ENCODE measurements at places on chromosomes 7 and 10.
A peak's percentile ranks its signal among the peaks of the same experiment; 100 is the strongest.

- DNase-seq = no peak
Observed at GRCh38 chr7:120218712-120219111, 54.3 kb upstream of the KCND2 start.

DNA sequence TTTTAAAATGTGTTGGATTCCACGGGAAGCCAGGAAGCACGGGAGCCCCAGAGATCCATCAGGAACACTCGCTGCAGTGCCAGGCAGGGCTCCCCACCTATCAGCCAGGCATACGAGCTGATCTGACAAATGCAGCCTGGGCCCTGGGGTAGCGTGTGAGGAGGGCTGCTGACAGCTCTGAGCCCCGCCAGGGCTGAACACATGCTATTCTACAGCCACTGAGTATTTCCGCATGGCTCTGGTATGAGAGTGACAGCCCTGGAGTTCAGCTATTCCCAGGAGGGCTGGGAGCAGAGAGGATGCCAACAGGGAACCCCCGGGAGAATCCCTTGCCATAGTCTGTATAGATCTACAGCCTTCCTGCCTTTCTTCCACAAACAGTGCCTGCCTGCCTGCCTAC, 237.3 kb upstream of the ZMIZ1 start:
- DNase-seq = no peak

DNA sequence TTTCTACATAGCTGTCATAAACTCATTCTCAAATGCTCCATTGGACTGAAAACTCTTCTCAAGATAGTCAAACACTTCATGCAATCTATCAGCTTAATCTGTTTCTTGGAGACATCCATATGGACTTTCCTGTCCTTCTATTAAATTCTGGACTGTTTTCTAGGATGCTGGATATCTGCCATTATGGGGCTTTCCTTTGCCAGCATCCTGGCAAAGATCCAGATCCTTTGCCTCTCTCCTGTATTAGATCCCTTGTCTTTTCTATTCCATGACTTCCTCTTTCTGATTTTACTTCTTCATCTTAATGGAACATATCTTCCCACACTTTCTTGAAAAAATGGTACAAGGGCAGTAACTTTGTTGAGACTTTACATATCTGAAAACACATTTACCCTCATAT, 35.9 kb upstream of the SKAP2 start:
- DNase-seq = no peak

GRCh38 chr10:93821051-93821772, 63.5 kb downstream of the LGI1 start:
- no peak for DNase-seq

- DNase-seq = no peak
Observed at GRCh38 chr7:68823996-68824780, 774.1 kb upstream of the AUTS2 start.

DNA sequence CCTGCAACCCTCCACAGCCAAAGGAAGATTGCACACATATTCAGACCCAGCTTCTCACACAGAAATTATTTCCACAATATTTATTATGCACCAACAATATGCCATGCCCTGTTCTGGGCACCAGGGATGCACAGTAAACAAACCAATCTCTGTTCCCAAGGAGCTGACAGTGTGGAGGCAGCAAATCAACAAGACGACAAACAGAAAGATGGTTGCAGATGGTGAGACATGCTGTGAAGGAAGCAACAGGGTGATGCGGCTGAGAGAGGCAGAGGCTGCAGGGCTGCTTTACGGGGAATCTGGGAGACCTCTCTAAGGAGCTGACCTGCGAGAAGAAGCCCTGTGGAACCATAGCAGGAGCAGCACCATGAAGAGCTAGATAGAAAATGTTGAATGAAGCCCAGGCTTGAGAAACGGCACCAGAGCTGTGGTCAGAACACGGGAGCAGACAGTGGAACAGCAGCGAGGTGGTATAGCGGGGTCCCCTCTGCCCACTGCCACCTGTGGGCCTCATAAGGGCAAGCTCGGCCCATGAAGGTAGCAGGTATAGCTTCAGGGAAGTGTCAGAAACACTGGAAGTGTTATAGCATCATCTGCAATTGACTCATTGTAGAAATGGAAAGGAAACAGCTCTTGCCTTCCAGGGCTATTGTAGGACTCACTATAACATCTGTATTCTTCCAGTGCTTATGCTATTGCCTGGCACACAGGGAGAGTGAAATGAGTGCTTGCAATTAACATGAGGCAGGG, 17.4 kb downstream of the RBP3 start:
- DNase-seq = no peak

- no peak for DNase-seq
Observed at GRCh38 chr10:110797416-110797815, 74.3 kb upstream of the PDCD4 start.

GRCh38 chr10:79055892-79056291, 12.9 kb upstream of the ZMIZ1 start:
- no peak for DNase-seq

DNA sequence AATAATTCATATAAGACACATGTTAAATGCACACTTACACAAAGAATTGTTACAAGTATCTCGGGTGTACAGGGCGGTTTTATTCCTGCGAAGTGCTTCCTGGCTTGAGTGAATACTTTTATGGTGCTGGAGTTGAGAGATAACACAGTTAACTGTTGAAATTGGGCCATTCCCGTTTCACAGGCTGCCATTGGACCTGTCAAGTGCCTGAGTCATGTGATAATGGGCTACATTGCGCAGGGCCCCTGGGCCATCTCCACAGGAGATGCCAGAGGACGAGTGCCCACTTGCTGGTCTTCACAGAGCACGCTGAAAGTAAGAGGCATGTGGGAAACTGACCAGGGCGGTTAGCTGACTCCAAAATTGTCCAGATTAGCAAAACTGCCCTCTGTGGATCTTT, 4.8 kb downstream of the FBH1 start:
- no peak for DNase-seq

DNA sequence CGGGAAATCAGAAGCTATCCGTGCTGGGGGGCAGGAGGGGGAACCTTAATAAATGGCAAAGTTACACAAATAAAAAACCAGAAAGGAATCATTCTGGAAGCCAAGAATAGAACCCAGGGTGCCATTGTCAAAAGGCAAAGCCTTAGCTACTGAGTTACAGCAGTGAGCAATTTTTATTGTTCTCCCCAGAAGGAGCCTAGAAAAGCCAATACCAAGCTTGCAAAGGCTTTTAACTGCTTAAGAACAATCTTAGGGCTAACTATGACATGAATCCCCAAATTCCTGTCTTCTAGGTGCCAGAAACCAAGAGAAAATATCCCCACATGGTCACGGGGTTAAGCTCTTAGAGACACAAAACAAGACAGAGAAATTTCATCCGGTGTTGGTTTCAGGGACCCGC, 482.7 kb downstream of the CCSER2 start:
- DNase-seq = no peak

GRCh38 chr10:114753126-114753525, 68.5 kb upstream of the FHIP2A start:
- DNase-seq = no peak

DNA sequence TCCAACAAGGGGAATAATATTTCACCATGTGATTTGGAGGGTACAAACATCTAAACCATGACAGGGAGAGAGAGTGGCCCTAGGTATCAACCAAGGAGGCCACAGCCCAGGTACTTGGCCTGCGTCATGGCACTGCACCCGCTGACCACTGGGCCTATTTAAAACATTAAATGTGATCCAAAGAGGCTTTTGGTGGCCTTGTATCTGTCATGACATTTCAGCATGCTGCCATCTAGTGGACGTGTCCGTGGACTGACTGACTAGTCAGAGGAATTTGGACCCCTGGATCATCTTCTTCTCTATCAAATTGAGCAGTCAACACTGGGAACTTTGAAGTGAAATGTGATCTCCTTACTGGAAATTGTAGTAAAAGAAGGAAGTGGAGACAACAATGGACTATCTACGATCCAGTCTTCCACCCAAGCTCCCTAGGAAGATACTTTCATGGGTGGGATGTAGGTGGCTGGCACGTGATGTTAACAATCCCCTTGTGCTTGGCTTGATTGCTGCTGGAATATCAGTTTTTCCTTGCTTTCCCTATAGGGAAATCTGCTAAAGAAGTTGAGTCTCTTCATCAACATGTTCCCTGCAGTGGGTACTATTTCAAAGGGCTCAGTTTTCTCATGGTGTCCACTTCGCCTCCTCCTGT, 24.6 kb upstream of the ITGA8 start:
- peak; percentile 2 for DNase-seq

GRCh38 chr7:30761214-30762156, 9.6 kb downstream of the INMT start:
- DNase-seq = no peak

DNA sequence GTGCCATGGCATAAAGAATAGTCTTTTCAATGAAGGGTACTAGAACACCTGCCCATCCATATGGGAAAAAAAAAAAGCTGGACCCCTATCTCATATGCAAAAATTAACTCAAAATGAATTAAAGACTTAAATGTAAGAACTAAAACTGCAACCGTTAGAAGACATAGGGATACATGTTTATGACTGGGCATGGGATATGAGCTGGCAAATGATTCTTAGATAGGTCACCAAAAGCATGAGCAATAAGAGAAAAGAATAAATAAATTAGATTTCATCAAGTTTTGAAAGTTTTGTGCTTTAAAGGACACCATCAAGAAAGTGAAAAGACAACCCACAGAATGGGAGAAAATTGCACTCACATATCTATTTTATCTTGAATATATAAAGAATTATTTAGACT, 222.0 kb downstream of the ADK start:
- DNase-seq = no peak

DNA sequence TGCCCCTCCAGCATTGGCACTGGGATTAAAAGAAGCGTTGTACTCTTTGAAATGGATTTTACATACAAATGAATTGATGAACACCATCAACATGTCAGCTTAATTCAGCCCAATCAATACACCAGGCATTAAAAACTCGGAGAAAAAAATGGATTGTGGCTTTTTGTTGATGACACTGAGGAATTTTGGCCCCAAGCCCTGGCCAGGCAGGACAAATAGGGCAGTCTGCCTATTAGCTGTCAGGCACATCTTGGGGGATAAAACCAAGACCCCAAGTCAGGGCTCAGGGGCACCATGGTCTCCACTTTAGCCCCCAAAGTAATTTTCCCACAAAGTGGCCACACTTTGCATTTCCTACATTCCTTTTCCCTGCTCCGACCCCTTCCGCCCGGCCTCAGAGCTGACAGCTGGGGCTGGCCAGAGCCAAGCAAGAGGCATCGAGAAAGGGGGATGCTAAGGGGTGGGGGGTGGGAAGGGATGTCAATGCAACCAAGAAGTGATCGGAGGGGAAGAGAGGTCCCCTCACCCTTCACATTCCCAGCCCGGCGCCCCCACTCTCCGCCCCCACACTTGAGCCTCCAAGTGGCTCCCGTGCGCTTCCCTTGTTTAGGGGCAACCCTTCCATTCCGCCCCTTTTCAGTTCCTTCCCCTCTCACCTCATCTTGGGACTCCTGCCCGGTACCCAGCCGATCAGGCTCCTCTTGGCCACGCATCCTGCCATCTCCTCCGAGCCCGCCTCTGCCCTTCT, 711 bp downstream of the HIP1 start:
- DNase-seq = no peak

DNA sequence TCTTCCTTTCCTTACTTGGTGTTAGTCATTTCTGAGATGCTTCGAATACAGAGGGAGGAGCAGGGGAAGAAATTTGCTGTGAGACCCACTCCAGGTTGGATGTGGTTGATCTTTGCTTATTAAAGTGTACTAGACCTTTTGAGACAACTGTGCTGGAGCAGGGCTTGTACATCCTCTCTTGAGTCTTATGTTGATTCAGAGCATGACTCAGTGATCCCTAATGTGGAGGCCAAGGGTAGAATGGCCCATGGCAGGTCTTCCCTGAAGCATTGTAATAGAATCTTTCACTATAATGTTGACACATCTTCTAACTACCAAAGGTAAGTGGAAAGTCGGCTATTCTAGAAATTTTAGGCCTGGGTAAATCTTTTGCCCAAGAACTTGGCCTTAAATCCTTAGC, 17.0 kb upstream of the SFR1 start:
- no peak for DNase-seq

- no peak for DNase-seq
Observed at GRCh38 chr10:44385026-44385695, at the start of gene CXCL12. TSS of gene CXCL12 (minus strand) at chr10:44385097. CDS start at chr10:44385005, 92 bp downstream.

GRCh38 chr7:69388452-69389137, 209.7 kb upstream of the AUTS2 start:
- DNase-seq = no peak

DNA sequence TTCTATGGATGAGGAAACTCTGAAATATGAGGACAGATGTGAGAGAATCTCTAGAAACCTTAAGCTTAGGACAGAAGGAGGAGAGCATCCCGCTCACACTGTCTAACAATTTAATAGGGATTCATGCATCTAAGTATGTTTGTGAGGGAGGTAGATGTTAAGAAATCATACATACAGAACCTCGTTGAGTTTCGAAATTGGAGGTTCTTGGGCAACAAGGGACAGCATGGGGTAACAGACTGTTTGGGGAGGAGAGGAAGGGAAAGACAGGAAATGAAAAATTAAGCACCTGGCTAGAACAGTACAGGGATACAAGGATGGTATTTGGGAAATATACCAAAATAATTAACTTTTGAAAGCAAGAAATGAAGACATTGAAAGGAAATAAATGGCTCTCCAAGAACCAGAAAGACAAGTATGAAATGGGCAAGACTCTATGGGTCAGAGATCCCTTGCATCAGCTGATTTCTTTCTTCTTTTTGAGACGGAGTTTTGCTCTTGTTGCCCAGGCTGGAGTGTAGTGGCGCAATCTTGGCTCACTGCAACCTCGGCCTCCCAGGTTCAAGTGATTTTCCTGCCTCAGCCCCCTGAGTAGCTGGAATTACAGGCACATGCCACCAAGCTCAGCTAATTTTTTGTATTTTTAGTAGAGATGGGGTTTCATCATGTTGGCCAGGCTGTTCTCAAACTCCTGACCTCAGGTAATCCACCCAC, 207.9 kb downstream of the CTNNA3 start:
- DNase-seq = no peak

- no peak for DNase-seq
Observed at GRCh38 chr10:132238371-132239125, 51.8 kb downstream of the DPYSL4 start.

DNA sequence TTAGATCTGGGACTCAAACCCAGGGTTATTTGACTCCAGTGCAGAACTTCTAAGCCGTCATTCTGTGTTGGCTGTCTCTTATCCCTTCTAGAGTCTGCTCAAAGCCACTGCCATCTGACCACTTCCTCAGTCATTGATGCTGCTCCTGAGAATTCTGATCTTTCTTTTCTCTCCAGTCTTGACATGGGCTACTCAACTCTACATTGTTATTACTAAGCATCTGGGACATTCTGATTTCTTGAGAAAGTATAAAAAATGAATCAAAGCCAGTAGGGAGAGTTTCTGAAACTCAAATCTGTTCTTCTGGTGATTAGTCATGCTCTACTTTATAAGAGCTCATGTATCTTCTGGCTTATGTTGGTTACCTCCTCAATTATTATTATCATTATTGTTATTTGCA, 48.7 kb downstream of the ANK3 start:
- no peak for DNase-seq

Data from NCI-H774 (cell line).